ENCODE measurements at places on chromosomes 3 and 15. TPM values are rescaled to one million over a fixed set of nuclear protein-coding genes. Genes with fewer than 3 reads are reported as not detected.
A peak's percentile ranks its signal among the peaks of the same experiment; 100 is the strongest.

DNA sequence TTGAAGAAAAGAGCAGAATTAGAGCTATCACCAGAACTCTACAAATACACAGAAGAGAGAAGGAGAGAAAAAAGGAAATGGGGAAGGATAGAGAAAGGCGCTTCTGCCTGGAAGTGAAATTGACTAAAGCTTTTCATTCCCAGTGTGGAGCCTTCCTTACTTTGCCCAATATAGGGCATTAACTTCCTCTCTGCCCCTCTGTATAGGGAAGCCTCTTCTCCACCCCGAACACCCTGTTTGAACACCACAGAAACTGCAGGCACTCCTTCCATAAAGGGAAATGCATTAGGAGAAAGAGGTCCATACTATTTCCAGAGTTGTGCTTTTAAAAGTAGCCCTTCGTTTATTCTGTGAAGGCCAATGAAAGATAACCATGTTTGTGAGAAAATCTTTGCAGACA lies 248.5 kb downstream of the RAP2B start:
- DNase-seq: no peak

DNA sequence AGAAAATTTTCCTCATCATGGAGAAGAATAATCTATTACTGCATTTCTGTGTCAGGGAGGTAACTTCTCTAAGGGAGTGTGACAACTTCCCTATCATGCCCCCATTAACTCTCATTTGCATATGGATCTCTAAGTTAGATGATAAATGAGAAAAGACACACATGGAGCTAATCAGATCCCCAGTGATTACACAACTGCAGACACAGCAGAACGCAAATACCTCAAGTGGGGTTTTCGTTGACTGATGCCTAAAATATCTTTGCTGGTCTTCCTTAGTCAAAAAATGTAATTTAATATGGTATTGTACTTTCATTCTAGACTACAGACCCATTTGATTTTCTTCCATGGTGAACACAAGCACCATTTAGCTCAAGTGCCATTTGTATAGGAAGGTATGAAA lies 630.5 kb downstream of the TBL1XR1 start:
- DNase-seq: no peak

- DNase-seq: no peak
Observed at GRCh38 chr3:45118615-45119071, 27.5 kb downstream of the CDCP1 start.

GRCh38 chr3:184566441-184567414 lies 5.1 kb downstream of the EPHB3 start:
- DNase-seq: no peak

GRCh38 chr3:143811602-143812001 lies 36.7 kb downstream of the SLC9A9 start:
- no peak for DNase-seq

DNA sequence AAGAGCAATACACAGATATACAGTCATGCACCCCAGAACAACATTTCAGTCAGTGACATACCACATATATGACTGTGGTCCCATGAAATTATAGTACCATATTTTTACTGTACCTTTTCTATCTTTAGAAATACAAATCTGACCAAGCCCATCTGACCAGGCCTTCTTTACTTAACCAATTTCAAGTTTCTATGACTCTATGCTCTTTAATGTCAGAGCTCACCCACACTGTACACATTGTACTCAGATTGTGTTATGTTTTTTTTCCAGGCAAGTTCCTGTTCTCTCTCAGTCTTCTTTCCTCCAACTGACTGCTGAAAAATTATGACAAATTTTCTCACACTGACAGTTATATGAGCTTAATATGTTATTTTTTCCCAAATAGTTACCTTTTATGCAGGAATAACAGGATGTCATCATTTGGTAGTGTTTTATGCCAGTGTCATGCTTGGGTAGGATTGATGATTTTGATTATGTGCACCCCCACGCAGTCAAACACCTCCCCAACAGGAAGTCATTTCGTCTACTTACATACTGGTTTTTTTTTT lies 8.0 kb upstream of the CBLB start:
- no peak for DNase-seq

KNG1 gene
- not detected for total RNA-seq

GRCh38 chr3:4493941-4494894 lies 1.1 kb downstream of the ITPR1 start:
- DNase-seq: no peak

RPL4 gene
- 1,621 TPM for total RNA-seq

DNA sequence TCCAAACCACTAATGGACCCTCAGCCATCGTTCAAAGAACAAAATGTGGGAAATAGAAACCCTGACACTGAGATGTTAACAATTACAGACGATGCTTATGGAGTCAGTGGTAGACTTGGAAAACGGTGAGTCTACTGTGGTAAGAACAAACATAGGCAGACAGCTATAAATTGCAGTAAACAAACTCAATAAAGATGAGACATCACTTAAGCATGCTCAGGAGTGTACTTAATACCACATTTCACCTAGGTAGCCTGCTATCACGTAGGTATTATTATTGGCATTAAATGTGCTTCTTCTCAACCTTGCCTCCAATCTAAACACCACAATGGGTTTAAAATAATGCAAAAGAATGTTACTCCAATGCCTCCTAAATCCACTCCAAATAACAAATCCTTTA lies 2.5 kb downstream of the OSBPL10 start:
- DNase-seq: no peak

ST3GAL6 gene
- 18.3 TPM for total RNA-seq

DNA sequence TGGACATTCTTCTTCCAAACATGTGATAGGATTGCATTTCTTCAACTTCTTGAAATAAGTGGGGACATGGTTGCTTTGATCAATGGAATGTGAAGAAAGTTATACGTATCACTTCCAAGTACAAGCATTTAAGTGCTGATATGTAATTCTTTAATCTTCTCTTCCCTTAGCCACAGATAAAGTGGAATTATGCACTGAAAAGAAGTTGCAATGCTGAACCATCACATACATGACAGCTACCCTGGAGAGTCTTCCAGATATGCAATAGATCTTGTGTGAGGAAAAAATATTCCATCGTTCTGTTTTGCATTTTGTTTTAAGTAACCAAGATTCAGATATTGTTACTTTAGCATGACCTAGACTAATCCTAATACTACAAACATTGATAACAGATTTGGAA lies 674.3 kb downstream of the NSUN3 start:
- no peak for DNase-seq

RAD51 gene
- 0.82 TPM for total RNA-seq

- no peak for DNase-seq
Observed at GRCh38 chr3:194300382-194300758, 50.8 kb downstream of the CPN2 start.

CPNE4 gene
- 14.7 TPM for total RNA-seq

DNA sequence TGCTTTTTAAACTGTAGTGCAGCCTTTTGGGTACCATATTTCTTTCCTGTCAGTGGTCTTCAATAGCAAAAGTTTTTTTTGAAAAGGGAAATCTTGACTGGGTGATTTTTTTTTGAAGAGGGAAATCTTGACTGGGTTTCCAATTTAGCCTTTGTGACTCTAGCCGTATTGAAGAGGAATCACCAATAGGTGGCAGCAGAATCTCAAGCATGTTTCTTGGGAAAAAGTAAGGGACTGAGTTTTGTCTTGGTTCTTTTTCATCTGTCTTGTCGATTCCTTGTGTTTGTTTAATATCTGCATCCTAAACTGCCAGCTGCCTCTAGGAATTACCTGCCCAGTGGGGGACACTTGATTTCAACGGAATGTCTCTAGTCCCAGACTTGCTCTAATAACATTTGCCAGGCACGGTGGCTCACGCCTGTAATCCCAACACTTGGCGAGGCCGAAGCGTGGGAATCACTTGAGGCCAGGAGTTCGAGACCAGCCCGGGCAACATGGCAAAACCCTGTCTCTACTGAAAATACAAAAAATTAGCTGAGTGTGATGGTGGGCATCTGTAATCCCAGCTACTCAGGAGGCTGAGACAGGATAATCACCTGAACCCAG lies 89.2 kb downstream of the RBPMS2 start:
- DNase-seq: peak; percentile 63

ACAN gene
- 0.41 TPM for total RNA-seq

SERPINI2 gene
- total RNA-seq: 0.41 TPM

All from frontal cortex (tissue), 4 donors.